ENCODE measurements at places on chromosomes 5 and 9.

DNA sequence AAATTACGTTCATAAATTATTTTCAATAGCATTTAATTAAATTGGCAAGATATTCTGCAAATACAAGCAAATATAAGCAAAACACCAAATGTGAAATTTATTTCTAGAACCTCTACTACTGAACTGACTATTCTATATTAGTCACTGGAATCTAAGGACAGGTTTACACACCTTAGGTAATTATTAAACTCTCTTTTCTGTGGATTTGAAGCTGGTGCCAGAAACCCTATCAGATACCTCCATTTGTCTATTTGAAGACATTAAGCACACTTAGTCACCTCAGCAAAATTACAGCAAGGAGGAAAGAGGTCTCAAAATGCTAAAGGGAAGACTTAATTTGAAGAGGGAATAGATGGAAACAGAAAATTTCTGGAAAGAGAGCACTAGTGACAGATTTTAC lies 83.4 kb downstream of the CPLANE1 start:
- no peak for DNase-seq

GRCh38 chr9:36118706-36119105 lies 17.8 kb upstream of the GLIPR2 start:
- no peak for DNase-seq

DNA sequence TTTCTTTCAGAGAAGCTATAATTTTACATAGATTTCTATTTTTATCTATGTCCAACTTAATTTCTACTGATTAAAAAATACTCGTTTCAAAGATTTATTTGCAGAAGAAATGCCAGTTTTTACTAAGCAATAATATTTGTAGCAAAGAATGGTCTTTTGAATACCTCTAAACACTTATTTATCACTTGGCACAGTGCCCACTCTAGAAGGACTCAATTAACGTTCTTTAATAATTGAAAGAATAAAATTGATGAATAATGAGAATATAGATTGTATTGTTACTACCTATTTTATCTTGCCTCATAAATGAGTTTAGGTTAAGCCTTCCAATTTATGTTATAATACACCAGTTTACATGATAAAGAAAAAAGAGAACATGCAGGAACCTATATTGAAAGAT lies 889.7 kb upstream of the CDH9 start:
- DNase-seq = no peak

DNA sequence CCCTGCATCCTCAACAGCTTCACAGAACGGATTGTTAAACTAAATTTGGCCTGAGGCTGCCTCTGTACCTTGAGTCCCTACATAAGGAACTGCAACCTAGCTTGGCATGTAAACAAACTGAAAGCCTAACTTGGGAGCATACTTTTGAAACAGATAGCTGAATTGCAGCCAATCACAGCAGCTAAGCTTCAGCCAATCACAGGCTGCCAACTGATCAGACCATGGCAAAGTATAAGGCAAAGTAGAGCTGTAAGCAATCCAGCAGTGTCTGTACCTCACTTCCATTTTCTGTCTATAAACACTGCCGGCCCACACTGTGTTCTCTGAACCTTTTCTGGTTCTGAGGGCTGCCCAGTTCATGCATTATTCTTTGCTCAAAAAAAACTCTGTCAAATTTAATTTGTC lies 8.9 kb upstream of the ZNF483 start:
- no peak for DNase-seq

- DNase-seq = no peak
Measured at GRCh38 chr5:78979117-78979742, 5.9 kb downstream of the ARSB start.

DNA sequence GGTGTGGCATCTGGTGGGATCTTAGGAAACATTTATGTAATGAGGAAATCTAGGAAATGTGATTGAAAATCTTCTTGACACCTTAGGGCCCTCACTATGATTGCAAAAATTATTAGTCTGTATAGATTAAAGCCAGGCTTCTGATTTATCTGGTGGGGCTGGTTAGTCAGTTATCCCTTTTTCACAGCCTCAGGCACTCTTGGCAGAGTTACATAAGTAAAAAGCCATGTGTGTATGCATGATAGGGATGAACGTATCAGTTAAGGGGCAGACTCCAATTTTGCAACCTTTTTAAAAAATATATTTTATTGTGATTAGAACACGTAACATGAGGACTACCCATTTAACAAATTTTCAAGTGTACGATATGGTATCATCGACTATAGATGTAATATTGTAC lies 30.6 kb upstream of the RAB14 start:
- DNase-seq = no peak

DNA sequence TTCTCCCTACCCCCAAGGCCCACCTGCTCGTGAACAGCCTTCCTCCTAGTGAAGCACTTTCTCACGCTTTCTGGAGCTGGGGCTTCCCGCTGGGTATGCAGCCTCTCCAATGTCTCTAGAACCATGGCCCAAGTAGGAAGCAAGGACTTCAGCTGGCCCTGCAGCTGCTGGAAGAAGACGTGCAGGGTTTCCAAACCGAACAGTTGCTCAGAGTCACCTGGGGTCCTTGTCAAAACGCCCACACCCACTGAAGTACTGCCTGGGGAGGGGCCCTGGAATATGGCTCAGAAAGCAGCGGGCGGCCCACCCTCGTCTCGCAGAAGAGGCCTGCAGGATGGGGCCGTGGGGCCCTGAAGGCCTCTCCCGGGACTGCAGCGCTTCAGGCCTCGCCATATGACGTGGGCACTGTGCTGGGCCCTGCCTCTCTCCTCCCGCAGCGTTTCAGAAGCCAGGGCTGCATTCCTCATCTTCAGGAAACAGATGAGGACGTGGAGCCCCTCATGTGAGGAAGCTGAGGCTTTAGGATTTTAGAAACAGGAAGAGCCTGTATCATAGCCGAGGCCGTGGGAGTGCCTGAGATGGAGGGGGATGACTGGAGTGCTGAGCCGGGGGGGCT lies 116.0 kb upstream of the LMX1B start:
- no peak for DNase-seq

DNA sequence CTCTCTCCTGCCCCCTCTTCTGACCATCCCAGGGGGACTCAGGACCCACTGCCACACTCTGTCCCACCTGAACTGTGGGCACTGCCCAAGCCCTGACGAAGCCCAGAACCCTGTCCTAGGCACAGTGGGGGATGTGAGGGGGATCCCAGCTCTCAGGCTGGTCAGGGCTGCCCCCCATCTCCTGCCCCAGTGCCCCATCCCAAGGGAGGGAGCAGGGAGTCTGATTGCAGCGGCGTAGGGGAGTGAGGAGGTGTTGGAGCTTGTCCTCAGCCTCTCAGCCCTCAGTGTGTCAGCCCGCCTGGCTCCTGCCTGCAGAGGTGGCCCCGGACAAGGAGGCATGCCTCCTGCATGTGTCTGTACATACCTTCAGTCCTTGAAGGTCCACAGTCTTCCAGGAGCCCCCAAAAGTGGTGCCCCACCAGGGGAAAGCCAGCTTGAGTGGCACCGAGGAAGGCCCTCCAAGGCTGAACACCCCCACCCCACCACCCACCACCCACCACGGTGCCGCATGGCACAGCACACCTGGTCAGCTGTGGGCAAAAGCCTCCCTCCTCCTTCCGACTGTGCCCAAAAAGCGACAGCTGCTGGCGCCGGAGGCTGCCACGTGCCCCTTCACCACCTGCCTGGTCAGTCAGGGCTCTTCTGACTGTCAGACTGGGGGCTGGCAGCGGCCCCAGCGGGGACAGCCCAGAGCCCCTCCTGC lies 930 bp downstream of the SARDH start:
- DNase-seq = no peak

DNA sequence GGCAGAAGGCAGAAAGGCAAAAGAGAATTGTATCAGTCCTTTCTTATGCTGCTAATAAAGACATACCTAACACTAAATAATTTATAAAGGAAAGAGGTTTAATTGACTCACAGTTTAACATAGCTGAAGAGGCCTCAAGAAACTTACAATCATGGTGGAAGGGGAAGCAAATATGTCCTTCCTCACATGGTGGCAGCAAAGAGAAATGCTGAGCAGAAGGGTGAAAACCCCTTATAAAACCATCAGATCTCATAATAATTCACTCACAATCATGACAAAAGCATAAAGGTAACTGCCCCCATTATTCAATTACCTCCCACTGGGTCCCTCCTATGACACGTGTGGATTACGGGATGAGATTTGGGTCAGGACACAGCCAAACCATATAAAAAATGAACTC lies 312.5 kb upstream of the PTGER4 start:
- no peak for DNase-seq

DNA sequence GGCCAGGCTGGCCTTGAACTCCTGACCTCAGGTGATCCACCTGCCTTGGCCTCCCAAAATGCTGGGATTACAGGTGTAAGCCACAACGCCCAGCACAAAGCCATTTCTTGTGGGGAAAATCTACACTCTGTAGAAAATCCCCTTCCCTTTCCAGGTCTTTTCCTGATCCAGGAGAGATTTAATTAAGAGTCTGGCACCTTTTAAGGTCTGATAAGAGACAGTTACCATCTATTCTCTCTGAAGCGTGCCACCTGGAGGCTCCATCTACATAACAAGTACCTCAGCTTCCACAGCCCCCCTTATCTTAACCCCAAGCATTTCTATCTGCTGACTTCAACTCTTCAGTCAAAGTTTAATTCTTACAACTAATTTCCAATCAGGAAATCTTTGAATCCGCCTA lies 71.4 kb upstream of the CDK20 start:
- DNase-seq = no peak

All from fibroblast of the conjunctiva (primary cell).